GM04504 (cell line): ENCODE measurements at places on chromosomes 3 and 15.

- DNase-seq, result no peak
Observed at GRCh38 chr15:51672913-51673857, 8.1 kb upstream of the SCG3 start.

- no peak for DNase-seq
Observed at GRCh38 chr3:45227946-45228345, 1.9 kb upstream of the TMEM158 start.

- peak; percentile 66 for DNase-seq
Observed at GRCh38 chr15:73683777-73684580, at the start of gene CD276. CD276 (plus strand) TSS chr15:73684383; CDS start chr15:73699640, 15,257 bp downstream.

- no peak for DNase-seq
Observed at GRCh38 chr3:30655187-30655812, 48.9 kb downstream of the TGFBR2 start.

DNA sequence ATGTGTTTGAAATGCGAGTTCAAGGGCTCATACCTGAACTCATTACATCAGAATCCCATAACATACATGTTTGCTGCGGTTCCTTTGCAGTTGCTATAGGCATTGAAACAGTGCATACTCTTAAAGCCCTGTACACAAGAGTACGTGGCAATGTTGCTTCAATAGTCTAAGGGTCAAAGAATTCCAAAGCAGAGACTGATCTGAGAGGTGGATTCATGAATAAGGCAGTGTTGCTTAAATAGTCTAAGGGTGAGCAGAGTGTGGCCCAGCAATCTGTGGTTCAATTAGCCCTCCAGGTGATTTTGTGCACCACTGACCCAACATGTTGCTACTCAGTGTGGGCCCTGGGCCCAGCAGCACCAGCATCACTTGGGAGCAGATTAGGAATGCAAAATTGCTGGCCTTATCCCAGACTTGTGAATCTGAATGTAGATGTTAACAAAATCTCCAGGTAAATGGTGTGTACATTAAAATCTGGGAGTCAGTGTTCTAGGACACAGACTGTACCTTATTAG is 314.7 kb upstream of the UMPS start:
- DNase-seq, result no peak
